NCI-H1105 (cell line): ENCODE measurements at places on chromosomes 1 and 21.

DNA sequence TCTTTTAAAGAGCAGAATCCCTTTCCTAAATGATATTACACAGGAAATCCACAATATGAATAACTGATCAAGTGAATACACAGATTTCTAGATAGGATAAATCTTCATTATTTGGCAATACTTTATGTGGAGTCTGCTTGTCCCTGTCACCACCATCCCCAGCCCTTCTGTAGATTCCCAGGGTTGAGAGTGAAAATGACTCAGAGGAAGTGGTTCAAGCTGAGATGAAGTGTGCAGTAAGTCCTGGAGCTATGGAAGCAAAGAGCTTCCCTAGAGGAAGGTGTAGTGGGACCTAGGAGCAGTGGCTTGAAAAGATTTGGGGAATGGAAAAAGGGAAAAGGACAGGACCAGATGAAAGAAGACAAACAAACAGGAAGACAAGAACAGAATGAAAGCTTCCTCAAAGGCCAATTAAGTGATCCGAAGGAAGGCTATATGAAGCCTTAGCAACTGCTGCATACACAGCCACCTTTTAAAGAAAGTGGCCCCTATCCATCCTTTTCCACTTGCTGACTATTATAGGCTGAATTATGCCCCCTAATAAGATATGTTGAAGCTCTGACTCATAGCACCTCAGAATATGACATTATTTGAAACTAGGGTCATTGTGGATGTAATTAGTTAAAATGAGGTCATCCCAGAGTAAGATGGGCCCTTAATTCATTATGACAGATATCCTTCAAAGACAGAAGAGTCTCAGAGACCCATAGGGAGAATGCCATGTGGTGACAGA, 96.5 kb upstream of the CAMK1G start:
- DNase-seq: no peak

- DNase-seq: no peak
Measured at GRCh38 chr1:6861075-6861724, 75.9 kb downstream of the CAMTA1 start.

DNA sequence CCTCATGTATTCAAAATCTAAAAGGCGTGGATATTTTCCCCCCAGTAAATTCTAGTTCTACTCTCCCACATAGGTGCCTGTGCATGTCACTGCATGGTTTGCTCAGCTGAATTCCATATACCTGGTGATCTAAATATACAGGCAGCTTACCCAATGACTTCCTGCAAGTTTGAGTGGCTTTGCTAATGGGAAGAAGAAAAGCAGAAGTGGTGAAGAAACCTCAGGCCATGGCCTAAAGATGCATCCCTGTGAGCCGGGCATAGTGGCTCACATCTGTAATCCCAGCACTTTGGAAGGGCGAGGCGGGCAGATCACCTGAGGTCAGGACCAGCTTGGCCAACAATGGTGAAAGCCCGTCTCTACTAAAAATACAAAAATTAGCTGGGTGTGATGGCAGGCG, 11.5 kb downstream of the SLC44A3 start:
- no peak for DNase-seq

- no peak for DNase-seq
Measured at GRCh38 chr1:104868794-104869193, 1119.1 kb downstream of the AMY1C start.

DNA sequence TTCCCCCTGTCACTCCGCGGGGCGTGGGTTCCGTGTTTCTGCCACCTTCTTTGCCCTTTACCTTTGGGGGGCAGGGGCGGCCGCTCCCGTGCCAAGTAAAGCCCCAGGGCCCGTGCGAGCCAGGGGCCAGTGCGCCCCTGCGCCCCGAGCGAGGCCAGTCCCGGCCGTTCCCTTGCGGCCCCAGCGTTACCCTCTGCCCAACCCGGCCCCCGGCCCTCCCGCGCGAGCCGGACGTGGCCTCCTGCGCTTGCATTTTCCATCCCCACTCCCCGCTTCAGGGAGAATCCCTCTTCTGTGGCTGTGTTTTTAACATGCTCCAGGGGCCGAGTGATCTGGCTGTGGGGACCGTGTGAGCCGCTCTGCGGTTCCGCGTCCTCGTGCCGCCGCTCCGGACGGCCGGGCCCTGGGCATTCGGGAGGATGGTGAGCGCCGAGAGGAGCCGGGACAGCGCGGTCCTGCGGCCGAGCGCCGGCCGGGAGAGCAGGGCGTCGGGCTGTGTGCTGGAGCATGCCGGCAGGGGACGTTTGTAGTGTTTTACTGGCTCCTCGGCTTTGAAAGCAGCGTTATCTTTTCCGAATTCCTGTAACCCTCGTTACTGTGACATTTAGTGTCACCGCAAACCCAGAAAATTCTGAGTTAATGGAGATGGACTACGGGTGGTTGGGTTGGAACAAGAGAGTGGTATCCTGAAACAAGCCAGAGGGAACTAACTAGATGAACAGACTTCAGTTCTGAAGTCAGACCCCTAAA, 1.0 kb downstream of the GALNT2 start:
- no peak for DNase-seq

GRCh38 chr1:6868660-6869380, 83.6 kb downstream of the CAMTA1 start:
- no peak for DNase-seq

DNA sequence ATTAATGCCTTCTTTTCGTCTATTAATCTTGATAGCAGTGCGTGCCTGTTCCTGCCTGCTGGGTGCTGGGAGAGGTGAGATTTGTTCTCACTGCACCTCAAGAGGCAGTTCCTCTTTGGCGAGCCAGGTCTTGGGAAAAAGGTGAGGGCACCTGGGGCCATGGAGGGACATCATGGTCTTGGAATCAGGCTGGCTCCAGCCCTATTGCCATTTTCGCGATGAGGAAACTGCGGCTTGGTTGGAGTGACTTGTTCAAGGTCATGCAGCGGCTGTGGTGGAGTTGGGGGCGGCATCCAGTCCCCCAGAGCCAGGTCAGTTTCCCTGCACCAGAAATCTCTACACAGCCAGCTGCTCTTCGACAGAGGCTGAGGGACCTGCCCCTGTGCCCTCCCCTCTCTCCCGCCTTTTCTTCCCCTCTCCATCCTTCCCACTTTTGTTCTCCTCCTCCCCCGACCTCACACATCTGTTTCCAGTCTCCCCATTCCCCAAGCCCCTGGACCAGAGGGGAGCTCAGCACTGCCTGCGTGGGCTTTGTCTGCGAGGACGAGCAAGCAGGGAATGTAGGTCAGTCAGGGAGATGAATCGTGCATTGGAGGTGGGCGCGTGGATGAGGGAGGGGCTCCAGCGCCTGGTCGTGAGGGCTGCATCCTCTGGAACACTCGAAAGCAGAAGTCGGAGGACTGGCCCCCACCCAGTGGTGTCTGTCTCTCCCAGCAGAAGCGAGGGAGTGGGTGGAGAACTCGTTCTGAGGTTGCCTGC, 135.1 kb downstream of the ACTL8 start:
- no peak for DNase-seq

DNA sequence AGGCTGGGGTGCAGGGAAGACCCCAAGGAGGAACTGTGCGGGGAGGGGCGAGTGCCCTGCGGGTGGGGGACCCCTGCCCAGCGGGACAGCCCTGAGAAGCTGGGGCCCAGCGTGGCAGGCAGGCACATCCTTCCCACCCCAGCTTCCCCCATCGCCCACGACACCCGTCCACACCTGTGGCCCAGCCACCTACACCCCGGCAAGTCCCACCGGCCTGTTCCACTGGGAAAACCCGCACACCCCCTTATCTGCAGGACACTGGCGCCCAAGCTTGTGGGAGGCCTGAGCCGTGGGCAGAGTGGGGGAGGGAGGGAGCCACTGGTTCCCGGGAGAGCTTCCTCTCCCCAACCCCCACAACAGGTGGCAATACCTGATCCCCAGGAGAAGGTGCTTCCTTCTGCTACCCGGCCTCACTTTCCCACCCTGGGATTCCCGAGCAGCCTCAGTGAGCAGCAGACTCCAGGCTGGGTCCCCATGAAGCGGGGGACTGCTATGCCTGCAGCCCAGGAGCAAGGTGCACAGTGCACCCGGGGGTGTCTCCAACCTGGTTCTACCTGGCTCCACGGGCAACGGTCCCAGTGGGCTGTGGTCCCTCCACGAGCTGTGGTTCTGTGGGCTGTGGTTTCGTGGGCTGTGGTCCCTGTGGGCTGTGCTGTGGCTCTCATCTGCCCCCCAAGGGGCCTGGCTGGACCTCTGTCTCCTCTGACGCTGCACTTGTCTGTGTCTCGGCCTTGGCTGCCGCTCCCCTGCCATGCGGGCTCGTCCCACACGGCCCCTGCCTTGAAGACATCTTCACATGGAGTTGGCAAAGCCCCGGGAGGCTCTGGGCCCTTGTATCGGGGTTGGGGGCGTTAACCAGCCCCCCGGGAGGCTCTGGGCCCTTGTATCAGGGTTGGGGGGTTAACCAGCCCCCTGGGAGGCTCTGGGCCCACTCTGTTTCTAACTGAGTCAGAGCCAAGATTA, 37.8 kb upstream of the POFUT2 start:
- DNase-seq: no peak

DNA sequence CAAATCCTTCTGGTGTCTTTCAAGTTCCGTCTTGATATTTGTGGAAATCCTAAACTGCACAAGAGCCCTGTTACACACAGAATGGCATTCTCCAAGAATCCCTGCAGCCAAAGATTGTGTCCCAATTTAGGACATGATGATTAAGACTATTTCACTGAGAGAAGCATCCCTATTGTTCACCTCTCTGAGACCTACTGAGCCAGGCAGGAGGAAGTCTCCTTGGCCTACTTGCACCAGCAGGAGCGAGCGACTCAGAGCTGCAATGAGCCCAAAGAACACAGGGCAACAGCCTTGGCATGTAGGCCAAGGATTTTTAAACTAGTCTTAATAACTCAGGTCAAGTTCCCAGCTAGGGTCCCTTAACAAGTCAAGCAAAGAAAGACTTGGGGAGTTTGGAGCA, 79.4 kb upstream of the RUNX1 start:
- no peak for DNase-seq

DNA sequence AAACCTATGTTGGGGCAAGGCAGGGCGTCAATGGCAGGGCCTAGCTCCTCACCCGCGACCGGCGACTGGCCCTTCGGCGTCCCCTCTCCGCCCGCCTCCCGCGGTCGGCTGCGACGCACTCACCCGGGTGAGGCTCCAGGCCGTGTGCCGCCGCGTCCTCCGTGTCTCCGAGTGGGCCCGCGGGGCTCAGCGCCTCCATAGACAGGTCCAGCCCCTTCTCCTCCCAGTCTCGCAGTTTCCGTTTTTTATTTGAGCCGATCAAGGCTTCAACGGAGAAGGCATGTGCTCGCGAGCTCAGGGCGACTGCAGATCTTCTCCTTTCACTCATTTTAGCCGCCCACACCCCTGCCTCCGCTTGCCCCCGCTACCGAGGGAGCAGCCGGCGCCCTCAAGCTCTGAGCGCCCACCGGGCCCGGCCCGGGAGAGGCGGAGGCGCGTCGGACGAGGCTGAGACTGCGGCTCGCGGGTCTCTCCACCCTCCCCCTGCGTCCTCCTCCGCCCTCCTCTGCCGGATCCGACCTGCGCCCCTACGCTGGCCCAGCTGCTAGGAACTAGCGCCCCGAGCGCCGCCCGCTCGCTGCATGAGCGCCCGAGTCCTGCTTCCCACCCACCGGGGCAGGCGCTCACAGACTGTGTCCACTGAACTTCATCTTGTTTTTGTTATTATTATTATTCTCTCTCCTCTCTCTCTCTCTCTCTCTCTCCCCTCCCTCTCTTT, 516 bp downstream of the TBX15 start:
- DNase-seq: no peak

- DNase-seq: no peak
Measured at GRCh38 chr1:234820597-234820996, 210.6 kb upstream of the IRF2BP2 start.

DNA sequence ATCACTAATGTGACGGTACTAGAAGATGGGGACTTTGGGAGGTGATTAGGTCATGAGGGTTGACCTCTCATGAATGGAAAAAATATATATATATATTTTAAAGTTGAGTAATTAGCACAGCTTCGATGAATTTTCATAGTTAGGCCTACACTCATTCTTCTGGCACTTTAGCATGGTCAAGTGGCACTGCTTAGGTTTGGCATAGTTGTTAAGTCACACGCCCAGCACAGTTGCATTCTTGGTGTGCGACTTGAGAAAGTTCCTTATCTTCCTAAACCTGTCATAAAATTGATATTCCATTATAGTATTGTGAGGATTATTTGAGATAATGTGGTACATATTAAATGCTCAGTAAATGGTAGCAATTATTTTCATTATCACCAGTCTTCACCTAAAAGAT, 47.7 kb downstream of the MAN1A2 start:
- DNase-seq: no peak

DNA sequence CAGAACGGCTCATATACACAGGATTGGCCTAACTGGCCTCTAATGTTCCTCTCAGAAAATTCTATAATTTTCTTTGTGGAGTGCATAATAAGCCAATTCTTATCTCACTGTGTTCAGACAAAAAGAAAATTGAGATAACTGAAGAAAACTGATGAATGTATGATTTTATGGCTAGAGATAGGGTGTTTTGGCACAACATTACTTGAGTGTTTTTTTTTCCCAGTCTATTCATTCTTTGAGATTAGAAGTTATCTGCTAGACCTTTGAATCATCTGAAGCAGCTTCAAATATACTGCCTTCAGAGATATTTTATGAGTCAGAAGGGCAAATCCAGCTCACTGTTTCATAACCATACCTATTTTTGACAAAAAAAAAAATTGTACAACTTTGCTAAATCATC, 85.6 kb downstream of the VAV3 start:
- no peak for DNase-seq
